GM23338 (cell line): ENCODE measurements at places on chromosomes 11 and 22.

DNA sequence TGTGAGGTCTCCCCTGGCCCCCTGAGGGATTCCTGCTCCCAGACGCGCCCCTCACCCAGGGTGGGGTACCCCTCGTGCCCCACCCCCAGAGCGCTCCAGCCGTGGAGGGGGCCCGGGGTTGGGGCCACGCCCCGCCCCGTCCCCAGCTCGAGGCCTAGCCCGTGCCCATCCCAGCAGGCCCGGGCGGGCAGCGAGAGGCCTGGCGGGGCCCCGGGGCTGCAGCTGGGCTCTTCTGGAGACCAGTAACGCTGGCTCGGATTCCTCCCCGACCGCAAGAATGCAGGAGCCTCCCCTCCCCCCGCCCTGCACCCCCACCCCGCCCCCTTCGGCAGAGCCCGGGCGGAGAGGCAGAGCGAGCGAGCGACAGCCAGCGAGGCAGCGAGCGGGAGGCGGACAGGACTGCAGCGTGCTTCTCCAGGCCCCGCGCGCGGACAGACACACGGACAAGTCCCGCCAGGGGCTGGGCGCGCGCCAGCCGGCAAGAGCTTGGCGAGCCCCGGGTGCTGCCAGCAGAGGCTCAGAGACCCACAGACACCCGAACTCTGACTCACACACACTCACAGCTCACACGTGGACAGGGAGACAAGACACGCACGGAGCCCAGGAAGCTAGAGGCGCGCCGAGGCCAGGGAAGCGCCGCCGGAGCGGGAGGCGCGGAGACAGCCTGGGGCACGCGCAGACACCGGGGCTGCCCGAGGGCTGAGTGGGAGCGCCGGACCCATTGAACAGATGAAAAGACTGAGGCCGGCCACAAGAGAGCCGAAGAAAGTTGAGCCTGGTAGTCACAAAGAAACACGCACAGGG, 15.2 kb downstream of the BCL9L start:
- peak; percentile 92 for DNase-seq

DNA sequence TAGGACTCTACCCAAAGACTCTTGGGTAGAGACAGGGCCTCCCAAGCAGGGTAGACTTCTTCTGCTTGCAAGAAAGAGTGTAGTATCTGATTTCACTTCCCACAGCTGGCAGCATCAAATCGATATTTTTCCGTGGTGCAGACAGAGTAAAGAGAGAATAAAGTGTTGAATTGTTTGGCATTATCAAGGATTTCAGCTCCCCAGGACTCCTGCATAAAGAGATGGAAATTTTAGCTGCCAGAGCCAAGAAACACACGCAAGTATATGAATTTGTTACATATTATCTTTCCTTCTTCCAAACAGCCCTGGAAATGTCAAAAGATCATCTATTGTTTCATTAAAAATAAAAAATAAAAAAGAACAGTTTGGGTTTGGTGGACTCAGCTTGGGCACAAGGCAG, 136.8 kb downstream of the PKNOX2 start:
- no peak for DNase-seq

DNA sequence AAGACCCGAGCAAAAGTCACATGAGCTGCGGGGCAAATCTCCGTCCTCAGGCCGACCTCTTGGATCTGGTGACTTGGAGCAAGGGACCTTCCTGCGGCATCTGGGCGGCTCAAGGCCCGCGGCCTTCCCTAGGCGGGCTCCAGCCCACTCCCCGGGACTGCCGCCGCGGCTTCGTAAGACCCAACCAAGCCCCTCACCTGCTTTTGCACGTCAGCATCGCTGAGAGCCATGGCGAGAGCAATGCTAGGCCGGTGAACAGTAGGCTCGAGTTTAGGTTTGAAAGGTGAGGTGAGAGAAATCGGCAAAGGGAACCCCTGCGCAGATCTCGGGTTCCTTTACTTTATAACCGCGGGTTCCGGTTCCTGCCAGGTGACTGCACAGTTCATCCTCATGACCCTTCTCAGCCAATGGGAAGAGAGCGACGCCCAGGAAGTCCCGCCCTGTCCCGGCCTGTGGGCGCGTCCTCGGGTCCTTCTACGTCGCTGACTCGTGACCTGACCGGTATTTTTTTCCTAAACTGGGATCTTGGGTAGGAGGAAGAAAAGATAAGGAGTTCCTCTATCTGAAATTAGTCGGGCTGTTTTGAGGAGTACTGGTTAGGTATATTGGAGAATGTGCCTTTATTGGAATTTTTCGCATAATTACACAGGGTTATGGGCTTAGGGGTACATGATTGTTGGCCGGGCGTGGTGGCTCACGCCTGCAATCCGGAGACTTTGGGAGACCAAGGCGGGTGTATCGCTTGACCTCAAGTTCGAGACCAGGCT, at the start of gene ATP6V1E1:
TSS of gene ATP6V1E1 (minus strand) at position 344 of the 767 bp plus-strand sequence. CDS start at position 230, 114 bp downstream.
- peak; percentile 99 for DNase-seq

- peak; percentile 55 for DNase-seq
Measured at GRCh38 chr22:27480487-27480886, 321.1 kb downstream of the MN1 start.

GRCh38 chr11:44873537-44873936, 77.1 kb downstream of the TP53I11 start:
- no peak for DNase-seq

DNA sequence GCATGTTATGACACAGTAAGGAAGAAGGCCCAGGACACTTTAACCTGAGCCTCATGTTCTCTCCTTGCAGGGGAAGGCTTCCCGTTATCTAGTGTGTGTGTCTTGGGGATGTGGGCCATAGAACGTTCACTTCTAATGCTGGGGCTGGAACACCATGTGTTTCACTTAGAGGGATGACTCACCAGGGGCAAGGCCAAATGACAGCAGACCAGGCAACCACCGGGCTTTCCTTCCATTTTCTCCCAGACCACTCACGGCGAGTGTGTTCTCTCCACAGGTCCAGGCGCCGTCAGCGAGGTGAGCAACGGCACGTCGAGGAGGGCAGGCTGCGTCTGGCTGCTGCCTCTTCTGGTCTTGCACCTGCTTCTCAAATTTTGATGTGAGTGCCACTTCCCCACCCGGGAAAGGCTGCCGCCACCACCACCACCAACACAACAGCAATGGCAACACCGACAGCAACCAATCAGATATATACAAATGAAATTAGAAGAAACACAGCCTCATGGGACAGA, 964.4 kb downstream of the NTM start:
- no peak for DNase-seq

DNA sequence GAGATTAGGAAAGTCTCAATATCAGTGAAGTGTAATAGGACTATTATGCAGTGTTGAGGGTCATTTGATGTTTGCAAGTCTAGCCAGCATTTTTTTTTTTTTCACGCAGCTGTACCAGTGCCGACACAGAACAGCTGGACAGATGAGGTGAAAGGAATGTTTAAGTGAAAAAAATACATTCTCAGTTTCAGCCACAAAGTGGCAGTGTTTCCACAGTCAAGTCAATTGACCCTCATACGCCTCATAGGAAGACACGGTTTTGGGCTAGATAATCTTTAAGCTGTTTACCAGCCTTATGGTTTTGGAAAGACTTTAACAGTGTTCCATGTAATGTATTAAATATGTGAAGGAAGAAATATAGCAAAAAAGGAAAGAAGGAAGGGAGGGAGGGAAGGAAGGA, 349.9 kb upstream of the ANO3 start:
- peak; percentile 75 for DNase-seq

GRCh38 chr11:111310088-111310487, 11.7 kb downstream of the POU2AF3 start:
- DNase-seq, result no peak

DNA sequence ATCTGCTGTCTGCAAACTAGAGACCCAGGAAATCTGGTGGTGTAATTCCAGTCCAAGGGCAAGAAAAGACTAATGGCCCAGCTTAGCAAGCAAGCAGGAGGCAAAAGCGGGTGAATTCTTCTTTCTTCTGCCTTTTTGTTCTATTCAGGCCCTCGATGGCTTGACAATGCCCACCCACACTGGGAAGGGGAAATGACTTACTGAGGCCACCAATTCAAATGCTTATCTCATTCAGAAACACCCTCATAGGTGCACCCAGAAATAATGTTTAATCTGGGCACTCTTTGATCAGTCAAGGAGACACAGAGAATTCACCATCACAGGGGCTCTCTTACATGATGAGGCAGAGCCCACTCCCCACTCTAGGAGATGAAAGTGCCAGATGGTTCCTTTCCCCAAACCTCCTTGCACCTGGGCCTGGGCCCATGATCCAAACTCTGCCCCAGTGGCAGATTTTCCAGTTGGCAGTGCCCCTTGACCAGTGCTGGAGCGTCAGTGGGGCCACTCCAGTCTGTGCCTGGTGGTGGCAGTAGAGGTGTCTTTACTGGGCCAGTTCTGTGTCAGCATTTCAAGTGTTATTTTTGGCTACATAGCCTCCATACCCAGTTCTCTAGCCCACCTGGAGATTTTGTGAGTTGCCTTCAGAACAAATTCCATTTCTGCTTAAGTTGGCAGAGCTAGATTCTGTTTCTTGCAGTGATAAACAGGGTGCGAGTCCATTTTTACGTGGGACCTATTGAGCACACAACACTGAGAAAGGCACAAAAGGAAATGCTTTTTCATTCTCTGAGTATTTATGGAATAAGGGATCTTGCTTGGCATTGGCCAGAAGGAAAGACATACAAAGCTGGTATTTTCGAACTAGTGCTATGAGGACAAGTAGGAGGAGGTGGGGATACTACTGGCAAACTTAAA, 7.5 kb downstream of the ELMOD1 start:
- peak; percentile 73 for DNase-seq

DNA sequence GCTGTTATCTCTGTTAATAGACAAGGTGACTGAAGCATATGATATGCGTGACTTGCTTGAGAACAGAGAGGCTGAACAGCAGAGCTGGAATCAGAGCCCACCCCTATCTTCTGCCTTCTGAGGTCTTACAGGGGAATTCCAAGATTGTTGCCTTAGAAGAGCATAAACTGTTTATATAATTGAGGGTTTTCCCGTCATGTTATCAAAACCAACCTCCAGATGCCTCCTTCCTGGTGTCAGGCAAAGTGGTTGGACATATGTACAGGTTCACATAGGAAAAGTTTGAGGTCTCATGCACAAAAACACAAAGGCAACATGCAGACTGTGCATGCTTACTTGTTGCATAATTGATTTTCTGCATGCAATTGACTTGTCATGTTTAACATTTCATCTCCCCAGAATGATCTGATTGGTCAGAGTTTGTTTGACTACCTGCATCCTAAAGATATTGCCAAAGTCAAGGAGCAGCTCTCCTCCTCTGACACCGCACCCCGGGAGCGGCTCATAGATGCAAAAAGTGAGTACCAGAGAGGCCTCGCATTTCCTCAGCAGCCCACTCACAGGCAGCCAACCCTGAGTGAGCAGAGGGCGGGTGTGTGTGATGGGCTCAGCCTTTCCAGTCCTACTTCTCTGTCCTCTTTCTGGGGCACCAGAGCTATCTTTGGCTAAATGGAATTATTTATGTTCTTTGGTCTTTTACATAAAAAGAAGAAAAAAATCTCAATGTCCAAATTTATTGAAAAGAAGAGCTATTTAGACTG, 88.9 kb downstream of the BMAL1 start:
- DNase-seq, result no peak

DNA sequence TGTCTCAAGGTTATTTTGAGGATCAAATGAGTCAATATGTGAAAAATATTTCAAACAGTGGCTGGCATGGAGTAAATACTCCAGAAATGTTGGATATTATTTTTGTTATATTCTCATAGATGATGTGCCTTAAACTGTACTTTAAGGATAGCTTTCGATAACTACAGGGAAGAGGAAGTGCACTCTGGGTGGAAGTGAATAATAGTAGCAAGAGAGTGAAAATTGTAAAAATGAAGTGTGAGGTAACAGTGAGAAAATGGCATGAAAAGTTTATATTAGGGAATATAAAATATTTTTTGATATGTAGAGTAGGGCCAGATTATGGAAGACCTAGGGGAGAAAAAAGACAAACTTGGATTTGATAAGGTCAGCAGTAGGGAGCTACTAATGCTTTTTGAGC, 258.9 kb downstream of the TMEM135 start:
- no peak for DNase-seq

DNA sequence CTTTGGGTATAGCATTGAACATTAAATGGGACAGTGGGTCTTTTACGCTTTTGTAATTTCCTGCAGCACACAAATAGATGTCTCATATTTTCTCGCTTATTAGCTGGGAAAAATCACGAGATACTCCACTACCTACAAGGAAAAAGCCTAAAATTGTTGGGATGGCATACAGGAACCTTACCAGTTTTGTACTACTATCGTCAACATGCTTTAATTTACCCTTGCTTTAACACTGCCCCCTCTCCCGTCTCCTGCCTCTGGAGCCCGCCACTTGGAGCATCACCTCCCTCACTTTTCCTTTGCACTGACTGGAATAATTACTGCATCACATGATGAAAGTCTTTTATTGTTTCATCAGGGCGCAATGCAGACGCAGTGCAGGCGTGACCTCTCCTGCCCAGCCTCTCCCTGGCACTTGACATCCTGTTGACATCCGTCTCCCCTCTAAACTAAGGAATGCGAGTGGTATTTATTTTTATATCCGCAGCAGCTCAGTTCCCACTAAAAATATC, 1.0 kb upstream of the FNBP4 start:
- peak; percentile 65 for DNase-seq

DNA sequence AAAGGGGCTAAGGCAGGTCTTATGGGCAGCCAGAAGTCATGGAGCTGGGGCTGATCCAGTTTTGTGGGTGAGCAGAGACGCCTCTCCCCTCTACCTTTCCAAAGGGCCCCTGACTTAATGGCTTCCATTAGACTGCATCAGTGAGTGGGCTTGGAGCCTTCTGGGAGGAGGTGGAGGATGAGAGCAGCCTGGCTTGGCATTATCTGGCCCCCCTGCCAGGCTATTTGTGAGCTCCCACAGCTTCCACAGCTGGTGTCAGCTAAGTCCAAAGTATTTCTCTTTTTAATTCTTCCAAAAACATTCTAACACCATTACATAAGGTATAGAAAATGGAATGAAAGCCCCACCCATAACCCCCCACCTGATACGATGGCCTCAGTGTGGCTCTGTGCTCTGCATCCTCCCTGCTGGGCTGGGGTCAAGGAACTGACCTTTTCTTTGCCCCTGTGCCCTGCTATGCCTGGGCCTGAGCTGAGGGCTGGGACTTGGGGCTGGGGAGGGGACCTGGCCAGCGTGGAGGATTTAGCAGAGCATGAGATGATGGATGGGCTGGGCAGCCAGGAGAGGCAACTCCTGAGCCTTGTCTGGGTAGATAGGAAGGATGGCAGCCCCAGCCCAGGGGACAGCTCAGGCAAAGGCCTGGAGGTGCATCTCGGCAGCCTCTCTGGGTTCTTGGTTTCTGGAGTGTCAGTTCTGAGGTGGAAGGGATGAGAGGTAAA, 4.0 kb downstream of the AIFM3 start:
- no peak for DNase-seq

DNA sequence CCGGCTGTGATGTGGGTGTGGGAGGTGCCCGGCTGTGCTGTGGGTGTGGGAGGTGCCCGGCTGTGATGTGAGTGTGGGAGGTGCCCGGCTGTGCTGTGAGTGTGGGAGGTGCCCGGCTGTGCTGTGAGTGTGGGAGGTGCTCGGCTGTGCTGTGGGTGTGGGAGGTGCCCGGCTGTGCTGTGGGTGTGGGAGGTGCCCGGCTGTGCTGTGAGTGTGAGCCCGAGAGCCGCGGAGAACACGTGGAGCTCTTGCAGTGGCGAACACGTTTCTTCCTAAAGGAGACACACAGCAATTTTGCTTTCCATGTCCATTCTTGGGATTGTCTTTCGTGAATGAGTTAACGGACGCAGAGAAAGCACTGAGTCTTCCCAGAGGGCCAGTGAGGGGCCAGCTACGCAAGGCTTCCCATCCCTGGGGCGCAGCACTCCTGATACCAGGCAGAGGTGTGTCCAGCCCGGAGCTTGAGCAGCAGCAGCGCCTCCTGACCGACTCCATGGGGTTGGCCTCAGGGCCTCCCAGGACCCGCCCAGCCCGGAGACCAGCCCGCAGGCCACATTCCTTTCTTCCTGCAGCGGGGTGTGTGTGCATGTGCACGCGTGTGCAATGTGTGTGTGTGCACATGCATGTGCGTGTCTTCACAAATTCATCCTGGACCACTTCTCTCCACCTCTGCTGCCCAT, 245.0 kb upstream of the B3GAT1 start:
- no peak for DNase-seq
